Stimulated activated CD4-positive, alpha-beta T cell treated with anti-CD3 and anti-CD28 coated beads, Interleukin-1b, Interleukin-23, amount 100 ng/mL, for 1 hour (primary cell): ENCODE measurements at places on chromosomes 12 and 14.

DNA sequence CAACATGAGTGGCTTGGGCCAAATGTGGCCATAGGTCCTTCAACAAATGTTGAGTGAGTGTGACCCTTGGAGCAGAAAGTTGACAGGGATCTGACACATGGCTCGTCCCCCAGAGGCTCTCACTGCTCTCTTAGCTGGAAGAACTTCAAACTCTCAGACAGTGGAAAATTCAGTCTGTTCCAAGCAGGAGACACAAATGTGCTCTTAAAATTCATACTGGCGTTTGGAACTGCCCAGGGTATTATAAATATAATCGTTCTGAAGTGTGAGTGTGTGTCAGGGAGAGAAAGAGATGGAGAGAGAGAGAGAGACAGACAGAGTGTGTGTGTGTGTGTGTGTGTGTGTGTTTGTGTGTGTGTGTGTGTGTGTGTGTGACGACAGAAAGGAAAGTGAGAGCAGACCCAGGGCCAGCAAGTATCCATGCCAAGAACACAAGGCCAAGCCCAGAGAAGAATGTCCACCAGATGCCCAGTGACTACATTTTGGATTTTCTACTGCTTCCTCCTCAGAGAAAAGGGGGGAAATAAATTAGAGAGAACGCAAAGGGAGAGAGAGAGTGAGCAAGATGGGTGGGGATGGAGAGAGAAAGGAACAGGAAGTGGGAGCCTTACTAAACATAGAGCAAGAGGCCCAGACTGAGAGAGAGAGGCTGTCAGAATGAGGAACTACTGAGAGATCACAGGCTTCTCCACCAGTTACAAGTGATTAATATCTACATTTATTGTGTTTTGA, 193.6 kb upstream of the NUDT4 start:
- no peak for DNase-seq

GRCh38 chr12:48512855-48513254, 12.6 kb upstream of the OR8S1 start:
- DNase-seq = no peak

GRCh38 chr12:119222222-119222951, 43.7 kb downstream of the HSPB8 start:
- DNase-seq = no peak

DNA sequence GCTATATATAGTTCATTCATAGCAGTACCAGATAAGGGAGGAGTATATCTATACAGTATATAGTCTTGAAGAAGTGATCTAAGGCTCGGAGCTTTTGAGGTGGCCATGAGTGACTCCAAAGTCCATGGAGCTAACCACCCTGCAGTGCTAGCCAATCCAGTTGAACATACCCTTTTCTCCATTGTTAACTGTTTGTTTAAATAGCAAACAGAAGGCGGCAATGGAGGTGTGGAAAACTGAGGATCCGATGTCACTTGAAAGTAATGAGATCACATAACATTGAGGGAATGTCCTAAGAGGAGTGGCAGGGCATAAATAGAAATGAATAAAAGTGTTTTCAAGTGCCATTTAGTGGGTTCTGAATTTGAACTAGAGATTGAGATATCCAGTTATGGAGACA, 12.4 kb upstream of the SNAPC1 start:
- no peak for DNase-seq

DNA sequence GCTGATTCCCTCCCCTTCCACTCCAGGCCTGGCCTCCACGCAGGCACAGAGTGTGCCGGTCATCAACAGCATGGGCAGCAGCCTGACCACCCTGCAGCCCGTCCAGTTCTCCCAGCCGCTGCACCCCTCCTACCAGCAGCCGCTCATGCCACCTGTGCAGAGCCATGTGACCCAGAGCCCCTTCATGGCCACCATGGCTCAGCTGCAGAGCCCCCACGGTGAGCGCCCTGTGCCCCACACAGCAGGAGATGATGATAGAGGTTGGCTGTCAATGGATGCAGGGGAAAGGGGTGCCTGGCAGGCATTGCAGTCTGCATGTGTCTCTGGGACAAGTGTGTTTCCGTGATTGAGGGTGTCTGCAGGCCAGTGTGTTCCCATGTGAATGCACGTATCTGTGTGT, 18.8 kb downstream of the C12orf43 start:
- DNase-seq = no peak
